ENCODE measurements at places on chromosomes 5 and 9.
A peak's percentile ranks its signal among the peaks of the same experiment; 100 is the strongest.

DNA sequence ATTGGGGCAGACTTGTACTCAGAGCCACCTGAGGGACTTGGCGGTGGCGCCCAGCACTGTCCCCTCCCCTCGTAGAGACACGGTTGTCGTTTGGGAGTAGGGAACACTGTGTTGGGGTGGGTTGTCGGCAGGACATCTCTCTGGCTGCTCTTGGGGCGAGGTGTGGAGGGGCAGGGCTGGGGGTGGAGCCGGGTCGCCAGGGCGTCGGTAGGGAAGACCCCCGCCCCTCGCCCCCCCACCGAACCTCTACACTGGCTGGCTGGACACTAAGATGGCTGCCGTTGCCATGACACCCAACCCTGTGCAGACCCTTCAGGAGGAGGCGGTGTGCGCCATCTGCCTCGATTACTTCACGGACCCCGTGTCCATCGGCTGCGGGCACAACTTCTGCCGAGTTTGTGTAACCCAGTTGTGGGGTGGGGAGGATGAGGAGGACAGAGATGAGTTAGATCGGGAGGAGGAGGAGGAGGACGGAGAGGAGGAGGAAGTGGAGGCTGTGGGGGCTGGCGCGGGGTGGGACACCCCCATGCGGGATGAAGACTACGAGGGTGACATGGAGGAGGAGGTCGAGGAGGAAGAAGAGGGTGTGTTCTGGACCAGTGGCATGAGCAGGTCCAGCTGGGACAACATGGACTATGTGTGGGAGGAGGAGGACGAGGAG is 778 bp downstream of the TRIM41 start:
- DNase-seq, result peak; percentile 92

- DNase-seq, result peak; percentile 79
These were observed at the start of gene LPAR1 for GRCh38 chr9:111038331-111039230. TSS of gene LPAR1 (minus strand) at chr9:111038470. CDS start at chr9:110972117, 66,353 bp downstream.

DNA sequence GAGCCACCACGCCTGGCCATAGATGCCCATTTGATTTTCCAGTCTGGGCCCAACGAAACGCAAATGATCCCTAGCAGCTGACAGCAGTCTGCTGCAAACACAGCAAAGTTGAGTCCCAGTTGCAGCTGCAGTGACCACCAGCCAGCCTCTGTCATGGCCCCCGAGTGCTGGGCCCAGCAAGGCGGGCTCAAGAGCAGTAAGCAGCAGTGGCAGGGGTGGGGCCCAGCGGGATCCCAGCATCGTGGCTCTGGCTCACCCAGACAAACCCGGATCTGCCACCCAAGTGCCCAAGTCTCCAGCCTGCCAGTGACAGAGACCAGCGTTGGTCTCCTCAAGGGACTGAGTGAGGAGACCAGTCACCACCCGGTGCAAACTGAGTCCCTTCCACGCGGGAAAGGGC is 6.9 kb upstream of the LTC4S start:
- DNase-seq, result no peak

GRCh38 chr9:111891910-111892499 is 4.6 kb upstream of the UGCG start:
- no peak for DNase-seq

GRCh38 chr5:173309731-173310130 is 18.5 kb downstream of the STC2 start:
- no peak for DNase-seq

DNA sequence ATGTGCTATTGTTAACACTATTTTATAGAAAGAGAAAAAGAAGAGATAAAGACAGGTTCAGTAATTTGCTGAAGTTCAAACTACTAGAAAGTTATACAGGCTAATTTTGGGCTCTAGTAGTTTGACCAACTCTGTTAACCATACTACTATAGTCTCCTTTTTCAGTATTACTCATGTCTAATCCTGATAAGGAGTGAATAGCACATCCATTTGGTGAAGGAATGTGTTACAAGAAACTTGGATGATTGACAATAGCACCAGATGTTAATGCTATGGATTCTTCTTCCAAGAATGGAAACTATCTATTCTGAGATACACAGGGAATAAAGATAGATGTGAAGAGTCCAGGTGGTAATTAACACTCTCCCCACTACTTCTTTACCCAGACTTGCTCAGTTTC is 677.3 kb downstream of the PRELID2 start:
- no peak for DNase-seq

GRCh38 chr5:64754066-64754465 is 14.4 kb downstream of the SREK1IP1 start:
- no peak for DNase-seq

- DNase-seq, result no peak
These were observed 143.4 kb downstream of the GOLPH3 start for GRCh38 chr5:32030686-32031085.

DNA sequence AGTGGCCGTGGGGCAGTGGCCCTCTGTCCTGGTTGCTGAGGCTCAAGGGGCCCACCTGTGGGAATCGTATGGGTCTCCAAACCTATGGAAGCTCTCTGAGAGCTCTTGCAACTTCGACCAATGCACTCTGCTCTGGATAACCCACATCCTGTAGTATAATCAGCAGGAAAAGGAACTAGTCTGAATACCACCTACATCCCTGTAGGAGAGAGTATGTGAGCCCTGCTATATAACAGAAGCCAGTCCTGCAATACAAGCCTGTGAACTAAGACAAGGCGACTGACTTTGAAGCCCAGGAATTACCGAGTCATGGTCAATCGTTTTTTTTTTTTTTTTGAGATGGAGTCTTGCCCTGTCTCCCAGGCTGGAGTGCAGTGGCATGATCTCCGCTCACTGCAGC is 29.8 kb upstream of the BICD2 start:
- no peak for DNase-seq

DNA sequence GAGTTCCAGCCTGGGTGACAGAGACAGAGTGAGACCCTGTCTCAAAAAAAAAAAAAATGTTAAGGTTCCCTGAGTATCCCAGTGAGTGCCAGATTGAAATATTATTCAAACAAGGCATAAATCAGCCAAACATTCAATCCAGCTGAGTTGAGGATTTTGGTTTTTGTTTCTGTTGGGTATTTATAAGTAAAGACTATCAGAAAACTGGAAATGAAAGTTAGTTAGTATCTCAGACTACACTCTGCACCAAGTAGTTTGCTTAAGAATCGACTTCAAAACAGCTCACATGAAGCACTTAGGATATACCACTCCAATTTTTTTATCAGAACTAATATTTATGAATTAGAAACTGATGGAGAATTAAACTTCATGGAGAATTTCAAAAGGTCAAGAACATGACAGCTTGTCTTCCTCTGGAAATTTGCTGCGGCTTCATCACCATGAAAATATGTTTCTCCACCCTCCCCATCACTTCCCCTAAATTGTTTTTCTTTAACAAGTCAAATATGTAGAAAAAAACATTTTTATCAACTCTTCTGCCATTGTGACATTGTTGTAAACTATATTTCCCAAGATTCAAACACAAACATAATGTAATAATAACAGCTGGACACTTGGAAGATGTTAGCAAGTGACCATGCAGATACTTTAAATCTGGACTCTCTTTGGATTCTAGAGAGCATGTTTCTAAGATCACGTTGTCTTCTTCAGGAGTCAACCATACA is 110.0 kb upstream of the PTGER4 start:
- DNase-seq, result no peak

DNA sequence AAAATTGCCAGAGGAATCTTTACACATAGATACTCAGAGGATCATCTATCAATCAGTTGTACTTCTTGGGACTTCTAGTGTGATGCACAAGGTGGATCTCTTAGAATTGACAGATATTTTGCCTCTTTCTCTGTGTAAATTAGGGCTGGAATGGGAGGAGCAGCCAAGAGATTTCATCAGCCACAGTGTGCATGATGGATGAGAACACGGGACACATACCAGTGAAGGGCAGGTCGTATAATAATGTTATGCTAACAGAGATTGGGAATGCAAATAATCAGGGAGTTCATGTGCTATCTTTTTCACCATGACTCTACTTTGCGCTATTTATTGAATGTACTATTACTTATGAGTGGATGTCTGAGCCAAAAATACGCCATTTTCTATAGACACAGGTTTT is 43.3 kb upstream of the ISOC1 start:
- DNase-seq, result no peak

DNA sequence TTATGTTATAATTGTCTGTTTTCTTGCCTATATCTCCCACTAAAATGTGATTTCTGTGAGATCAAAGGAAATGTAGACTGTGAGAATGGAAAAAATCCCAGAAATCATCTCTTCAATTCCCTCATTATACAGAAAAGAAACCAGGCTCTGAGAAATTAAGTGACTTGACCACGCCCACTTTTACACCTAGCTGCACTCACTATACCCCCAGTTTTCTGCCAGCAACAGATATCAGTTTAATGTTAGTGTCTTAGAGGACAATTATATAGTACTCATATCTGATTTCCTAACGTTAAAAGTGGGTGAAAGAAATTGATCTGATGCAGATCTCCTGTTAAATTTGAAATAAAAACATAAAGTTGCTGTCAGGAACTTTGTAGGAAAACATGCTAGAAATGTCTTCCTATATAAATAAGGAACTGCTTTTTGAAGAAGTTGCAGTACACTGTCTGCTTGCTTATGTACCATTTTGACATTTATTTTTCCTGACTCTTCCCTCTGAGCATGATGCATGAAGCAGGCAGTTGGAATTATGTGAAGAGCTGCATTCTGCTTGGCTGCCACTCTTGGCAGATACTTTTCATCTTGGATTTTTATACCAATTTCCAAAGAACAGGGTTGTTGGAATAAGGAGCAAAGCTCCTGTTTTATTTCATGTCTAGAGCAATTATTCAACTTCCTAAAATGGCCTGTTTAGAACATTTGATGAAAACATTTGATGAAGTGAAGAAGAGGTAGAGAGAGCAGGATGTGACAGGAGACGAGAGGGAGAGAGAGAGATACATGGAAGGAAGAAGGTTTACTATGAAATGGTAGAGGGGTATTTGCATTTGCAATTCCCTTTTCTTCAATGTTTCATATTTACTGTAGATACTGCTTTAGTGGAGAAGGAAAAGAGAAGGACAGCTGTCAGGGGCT is 57.3 kb upstream of the RICTOR start:
- no peak for DNase-seq

DNA sequence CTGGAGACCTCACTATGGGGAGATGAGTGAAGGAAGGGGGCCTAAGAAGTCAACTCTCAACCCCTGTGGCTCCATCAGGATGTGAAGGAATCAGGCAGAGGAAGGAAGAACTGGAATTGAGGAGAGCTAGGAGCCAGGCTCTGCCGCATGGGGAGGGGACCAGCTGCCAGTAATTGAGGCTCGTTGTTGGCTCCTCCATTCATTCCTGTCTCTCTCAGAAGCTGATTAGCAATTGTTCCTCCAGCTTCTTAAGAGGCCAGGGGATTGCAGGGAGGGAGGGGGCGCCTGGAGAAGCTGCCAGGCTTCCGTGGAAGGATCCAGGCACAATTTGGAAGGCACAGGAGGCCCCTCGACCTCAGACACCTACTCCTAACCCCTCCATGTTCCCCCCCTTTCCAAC is 20.5 kb upstream of the TTLL11 start:
- DNase-seq, result no peak

GRCh38 chr9:27261517-27262211 is 35.3 kb downstream of the EQTN start:
- DNase-seq, result no peak

- DNase-seq, result no peak
These were observed 23.1 kb downstream of the IRF1 start for GRCh38 chr5:132467287-132467984.

- DNase-seq, result no peak
These were observed 45.7 kb upstream of the FRRS1L start for GRCh38 chr9:109212768-109213167.

- DNase-seq, result peak; percentile 86
These were observed 2.8 kb upstream of the CCIN start for GRCh38 chr9:36166168-36166927.

GRCh38 chr5:73619606-73620333 is 6.2 kb upstream of the ARHGEF28 start:
- DNase-seq, result no peak

DNA sequence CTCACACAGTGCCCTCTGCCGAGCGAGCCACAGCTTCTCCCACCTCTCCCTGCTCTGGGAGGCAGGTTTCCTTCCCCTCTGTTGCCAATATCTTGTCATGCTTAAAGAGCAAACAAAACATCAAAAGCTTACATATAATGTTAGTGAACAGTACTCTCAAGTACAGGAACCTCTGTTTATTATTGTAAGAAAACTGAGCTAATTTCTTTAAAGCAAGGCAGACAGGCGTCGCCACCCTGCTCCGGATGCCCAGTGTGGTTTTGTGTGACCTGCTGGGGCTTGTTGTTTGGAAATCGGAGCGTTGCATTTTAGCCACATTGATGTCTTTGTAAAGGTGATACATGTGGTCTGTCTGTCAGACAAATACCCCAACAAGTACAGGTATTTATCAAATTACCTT is 401.4 kb upstream of the IRX1 start:
- DNase-seq, result no peak

GRCh38 chr9:110161940-110162339 is 46.0 kb downstream of the C9orf152 start:
- DNase-seq, result peak; percentile 9

- no peak for DNase-seq
These were observed 103.3 kb downstream of the CWC27 start for GRCh38 chr5:64872044-64872443.

DNA sequence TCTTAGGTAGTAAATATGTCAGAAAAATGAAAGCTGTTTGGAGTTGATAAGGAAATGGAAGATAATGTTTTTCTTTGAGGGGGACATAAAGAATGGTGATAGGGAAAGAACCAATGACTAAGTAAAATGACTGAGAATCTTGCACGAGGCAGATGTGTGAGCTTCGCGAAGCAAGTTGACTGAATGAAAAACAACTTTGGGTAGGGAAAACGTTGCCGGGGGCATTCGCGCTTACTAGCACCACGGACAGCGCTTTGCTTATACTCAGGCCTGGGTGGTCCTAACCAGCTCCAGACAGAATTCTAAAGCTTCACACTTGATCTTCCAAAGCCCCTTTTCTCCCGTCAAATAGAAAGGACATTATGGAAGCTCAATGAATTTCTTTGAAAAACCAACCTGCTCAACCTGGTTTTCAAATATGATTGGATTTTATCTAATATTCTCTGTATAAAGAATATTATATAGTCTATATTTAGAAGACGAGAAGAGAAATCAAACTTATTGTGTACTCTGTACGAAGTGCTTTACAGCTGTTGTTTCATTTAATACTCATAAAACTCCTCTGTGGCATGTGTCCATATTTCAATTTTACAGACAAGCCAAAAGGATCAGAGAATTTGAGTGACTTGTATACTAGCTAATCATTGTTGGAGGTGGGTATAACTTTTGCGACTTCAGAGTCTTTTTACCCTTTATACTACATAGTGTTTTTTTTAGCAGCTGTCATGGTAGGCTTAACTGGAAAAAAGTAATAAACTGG is 1.9 kb upstream of the CDKN2B start:
- peak; percentile 76 for DNase-seq

- DNase-seq, result no peak
These were observed 166.8 kb downstream of the SPOCK1 start for GRCh38 chr5:137332296-137332695.

GRCh38 chr5:72171667-72172066 is 64.4 kb downstream of the MAP1B start:
- DNase-seq, result no peak

All from ecto neural progenitor cell (in vitro differentiated cells).